Fibroblast of skin of right biceps (primary cell): ENCODE measurements at places on chromosomes 2 and 18.

DNA sequence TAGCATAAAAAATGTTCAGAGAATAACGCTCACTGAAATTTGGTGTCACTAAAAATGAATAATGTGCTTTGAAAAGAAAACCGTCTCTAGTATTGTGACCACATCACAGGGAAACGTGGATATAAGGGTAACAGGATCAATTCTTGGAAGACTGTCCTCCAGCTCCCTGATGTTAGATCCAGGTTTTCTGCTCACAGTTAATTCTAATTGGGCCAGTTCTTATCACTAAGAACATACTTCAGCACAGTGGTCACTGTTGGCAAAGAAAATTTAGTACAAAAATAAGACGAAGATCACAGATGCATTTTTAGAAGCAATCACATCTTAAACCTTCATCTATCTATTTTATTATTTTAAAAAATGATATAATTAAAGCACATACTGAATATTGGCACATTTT, 57.0 kb upstream of the CD226 start:
- no peak for DNase-seq

DNA sequence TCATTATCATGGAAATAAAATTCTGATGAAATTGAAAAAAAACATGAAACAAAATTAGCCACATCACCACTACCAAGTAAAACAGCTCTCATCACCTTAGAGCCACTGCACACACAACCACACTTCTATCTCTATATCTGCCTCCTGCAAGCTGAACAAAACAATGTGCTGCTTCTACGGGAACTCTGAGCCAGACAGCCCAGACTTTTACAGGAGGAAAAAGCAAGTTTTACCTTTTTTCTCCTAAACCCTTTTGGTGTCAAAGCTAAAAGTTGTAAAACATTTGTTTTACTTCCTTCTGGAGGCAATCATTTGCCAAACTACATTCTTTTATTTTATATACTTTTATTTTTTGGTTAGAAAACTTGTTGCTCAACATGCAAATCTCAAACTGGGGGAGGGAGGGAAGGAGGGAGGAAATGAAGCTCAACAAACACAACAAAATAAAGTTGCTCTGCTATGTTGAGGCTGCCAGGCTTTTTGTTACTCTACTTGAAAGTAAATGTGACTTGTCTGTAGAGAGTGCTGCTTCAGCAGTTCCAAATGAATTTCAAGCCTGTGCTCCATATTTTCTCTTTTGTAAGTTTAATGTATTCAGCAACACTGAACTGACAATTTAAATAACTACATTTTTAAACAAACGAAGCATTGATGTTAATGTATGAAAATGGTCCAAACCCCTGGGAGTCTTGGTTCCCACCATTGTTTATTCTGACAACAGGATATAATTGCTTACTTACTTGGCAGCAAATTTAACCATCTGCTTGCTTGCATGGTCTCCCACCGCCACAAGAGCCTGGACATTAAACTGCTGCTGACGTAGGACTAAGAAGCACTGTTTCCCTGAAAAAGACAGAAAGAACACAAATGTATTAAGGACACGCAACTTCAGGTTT, 24.5 kb downstream of the DARS1 start:
- peak; percentile 7 for DNase-seq

- DNase-seq: no peak
These were observed 35.5 kb downstream of the POU3F3 start for GRCh38 chr2:104889291-104889959.

GRCh38 chr2:159272156-159272555, 14.3 kb downstream of the WDSUB1 start:
- no peak for DNase-seq

- DNase-seq: no peak
These were observed 176.0 kb downstream of the CTIF start for GRCh38 chr18:48714873-48715272.

- peak; percentile 61 for DNase-seq
These were observed 83.9 kb downstream of the AAK1 start for GRCh38 chr2:69559442-69560146.

DNA sequence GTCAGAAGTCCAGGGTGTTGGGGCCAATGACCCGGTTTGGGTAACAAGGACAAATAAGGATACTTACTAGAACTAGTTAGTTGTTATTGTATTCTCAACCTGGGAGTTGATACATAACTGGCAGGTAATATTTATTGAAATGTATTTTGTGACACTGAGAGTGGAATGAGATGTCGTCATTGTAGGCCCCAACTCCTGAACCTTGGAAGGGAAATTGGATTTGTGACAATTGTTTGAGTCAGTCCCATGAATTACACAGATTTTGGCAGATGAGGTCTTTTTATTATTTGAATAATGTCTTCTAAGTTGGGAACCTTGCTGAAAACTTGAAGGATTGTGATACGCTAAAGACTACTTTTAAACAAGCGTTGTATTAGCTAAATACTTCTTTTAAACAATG, 5.1 kb downstream of the TIMM21 start:
- peak; percentile 20 for DNase-seq

DNA sequence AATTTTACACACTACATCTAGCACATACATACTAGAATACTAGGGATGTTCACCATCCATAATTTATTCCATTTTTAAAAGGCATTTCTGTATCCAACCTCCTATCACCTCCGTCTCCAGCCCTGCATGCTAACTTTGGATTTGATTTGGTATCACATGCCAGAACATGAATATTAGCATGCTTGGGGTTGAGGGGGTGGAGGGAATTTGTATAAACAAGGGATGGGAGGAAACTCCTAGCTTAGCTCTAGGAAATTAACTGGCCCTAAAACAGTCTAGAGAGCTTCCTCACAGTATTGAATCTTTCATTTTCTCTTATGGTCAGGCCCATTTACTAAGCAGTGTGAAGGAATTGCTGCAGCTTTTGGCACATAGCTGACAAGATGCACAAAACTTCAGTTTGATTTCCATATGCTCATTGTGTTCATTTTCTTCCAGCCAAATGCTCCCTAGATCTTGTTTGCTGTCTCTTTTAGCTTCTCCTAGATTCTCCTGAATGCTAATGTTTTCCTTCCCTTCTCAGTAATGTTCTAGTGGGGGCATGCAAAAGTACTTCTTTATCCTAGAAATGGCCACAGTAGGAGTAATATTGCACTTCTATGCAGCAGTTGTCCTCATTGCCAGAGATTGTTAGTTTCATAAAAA, 135.2 kb downstream of the VWC2L start:
- DNase-seq: no peak

DNA sequence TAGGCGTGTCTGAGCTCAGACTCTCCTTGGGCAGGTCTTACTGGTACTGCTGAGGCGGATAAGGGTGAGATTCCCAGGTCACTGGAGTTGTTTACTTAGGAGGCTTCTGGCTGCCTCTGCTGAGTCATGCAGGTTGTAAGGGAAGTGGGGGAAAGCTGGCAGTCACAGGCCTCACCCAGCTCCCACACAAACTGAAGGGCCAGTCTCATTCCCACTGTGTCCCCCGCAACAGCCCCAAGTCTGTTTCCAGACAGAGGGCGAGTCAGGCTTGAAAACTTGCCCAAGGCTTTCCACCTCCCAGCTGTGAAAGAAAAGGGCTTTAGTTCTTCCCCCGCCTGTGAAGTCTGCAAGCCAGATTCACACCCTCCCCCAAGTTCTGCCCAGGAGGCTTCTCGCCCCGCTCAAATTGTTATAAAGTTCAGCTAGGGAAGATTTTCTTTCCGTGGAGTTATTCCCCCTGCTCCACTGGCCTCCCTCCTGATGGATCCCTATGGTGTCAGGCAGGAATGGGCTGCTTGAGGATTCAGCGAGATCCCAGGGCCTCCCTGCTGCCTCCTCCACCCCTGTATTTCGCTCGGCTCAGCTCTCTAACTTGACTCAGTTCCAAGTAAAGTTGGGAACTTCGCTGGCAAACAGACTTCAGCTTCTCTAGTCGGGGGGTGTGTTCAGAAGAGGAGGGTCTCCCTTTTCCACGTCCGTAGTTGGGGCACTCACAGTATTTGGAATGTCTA, 248.6 kb downstream of the NR4A2 start:
- DNase-seq: no peak

GRCh38 chr2:172427256-172427989, at the start of gene ITGA6:
Gene ITGA6, plus strand, starts transcription at chr2:172427586.
- peak; percentile 48 for DNase-seq

GRCh38 chr18:10343778-10344177, 110.7 kb upstream of the APCDD1 start:
- no peak for DNase-seq
